CD4-positive, alpha-beta T cell treated with Interleukin-2 at 100 ng/mL for 4 hours (primary cell): ENCODE measurements at places on chromosomes 4 and X.
A peak's percentile ranks its signal among the peaks of the same experiment; 100 is the strongest.

DNA sequence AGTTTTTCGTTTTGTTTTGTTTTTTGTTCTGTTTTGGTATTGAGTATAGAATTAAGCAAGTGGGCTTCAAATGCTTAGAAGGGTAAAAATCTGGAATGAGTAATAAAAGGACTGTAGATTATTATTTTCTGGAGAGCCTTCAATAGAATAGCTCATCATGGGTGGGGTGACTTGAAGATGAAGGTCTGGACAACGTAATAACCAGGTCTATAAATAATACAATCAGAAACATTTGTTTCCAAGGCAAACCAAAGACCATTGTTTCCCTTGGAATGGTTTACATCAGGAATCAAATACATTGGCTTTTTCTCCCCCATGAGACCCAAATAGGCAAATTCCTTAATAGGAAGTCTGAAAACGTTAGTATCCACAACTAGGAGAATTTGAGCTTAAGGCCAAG, 721.6 kb downstream of the RPA4 start:
- no peak for DNase-seq

DNA sequence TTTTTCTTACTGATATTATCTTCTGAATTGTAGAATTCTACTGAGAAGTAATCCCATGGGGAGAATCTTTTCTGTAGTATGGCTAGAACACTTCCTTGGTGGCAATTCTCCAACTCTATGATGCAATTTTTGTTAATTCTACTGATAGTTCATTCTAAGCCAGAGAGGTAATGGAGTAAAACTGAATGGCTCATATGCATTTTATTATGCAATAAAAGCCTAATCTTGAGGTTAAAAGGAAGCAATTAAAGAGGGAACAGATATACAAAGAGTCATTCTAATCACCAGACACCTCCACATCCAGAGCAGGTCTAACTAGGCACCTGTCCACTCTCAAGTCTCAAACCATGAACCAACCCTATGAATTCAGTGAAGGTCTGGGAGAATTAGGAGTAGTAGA, 9.7 kb downstream of the RAP2C start:
- no peak for DNase-seq

DNA sequence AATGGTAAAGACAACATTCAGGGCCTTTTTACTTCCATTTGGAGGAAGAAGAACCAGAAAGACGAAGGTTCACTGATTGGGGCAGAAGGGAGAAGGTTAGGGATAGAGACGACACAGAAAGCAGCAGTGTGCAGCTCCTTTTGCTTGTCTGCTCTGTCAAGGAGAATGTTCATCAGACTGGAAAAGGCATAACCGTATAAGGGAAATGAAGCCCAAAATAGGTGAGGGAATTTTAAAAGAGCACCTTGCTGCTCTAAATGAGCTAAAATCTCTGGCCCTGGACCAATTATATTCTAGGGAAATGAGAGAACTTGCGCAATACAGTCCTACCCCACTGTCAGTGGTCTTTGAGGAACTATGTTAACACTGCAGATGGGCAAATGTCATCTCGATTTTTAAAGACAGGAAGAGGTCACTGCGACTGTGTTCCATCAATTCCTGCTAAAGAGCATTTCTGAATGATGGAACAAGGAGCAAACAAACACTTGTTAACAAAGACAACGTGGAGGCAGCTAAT, 909.8 kb upstream of the FTHL17 start:
- DNase-seq: no peak

- DNase-seq: peak; percentile 74
Observed at GRCh38 chr4:17636696-17637622, 22.5 kb downstream of the MED28 start.

DNA sequence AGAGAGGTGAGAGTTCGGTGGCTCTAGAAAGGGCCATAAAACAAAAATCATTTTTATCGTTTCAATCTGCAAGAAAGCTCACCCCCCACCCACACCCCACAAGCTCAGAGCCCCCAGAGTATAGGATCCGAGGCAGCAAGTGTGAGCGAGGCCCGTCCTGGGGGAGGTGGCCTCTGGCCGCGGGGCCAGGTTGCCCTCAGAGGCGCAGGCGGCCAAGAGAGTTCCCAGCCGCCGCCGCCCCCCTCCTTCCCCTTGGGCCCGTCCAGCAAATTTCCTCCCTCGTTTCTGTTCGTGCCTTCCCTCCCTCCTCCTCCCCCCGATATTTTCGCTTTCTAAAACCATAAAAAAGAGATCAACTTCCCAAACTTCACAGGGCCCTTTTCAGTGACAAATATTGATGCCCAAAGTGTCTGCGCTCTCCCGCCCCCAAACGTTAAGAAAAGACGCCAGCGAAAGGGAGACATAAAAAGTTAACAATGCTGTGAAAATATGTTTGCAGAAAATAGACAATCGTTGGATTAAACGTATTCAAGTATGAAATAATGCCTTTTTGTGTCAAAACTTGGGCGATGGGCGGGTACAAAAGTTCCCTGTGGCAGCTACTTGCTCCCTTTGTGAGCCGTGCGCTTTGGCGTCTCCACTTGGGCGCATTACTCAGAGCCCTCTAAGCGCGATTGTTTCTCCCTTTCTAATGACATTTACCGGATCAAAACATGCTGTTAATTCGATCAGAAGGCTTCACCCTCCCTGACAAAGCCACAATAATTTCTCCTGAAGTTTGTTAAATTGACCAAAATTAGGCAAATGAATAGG, 1.1 kb upstream of the HELT start:
- DNase-seq: no peak

DNA sequence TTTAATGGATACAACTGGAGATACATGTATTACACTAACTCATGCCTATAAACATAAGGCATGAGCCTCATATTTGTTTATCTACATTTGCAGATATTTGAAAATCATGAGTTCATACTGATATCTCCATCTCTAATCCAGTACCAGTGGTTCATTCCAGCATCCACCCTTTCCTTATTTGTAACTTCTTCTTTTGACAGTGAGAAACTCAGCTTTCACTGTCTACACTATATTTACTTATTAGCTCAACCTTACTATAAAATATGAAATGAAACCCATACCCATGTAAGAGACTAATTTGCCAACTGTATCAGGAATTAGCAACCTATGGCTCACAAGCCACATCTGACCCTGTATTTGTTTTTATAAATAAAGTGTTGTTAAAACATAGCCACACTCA, 161.9 kb upstream of the GPRIN3 start:
- DNase-seq: no peak

DNA sequence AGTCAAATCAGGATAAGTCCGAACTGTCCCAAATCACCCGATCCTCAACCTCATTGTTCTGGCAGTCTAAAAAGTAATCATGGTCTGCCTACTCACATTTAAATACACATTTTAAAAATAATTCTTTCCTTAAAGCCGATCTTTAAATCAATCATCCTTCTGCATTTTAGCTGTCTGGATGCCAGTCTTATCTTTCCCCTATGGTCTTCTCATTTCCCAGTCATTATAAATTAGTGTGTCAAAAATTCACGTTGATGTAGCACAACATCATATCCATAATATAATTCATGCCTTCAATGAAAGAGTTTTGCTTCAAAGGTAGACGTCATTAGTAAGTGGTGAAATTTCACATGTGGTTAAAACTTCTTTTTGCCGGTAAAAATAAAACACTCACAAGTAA, 108.1 kb upstream of the FRG1 start:
- no peak for DNase-seq

- peak; percentile 20 for DNase-seq
Observed at GRCh38 chrX:134396174-134396573, 63.8 kb upstream of the HPRT1 start.

DNA sequence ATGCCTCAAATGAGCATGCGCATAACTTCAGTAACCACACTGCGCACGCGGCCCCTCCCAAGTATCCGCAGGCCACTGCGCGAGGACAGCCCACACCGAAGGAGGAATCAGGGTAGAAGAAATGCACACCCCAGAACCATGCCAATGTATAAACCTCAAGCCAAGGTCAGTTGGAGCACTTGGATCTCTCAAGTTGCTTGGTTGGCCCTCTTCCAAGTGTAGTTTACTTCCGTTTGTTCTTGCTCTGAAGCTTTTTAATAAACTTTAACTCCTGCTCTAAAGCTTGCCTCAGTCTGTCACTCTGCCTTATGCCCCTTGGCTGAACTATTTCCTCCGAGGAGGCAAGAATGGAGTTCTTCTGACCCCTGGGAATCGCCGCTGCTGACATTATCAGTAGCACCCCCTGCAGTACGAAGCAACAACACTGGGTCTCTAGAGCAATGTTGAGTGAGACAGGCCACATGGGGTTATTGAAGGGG, 22.0 kb upstream of the SPINK2 start:
- no peak for DNase-seq

DNA sequence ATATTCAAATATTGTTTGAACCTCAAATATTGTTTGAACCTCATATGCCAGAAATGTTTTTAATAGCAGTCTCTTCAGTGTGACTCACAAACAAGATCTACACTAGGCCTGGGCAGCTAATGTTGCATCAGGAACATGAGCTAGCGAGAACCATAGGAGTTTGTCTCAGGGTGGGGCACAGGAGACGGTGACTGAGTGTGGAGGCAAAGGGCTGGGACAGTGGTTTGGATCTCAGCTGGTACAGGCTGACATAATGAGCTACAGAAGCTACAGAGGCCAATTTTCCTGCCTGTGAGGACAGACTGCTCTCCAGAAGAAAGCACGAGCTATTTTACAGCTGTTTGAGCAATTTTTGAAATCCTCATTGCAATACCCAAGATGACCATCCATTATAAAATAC, 224.7 kb downstream of the CENPC start:
- no peak for DNase-seq

DNA sequence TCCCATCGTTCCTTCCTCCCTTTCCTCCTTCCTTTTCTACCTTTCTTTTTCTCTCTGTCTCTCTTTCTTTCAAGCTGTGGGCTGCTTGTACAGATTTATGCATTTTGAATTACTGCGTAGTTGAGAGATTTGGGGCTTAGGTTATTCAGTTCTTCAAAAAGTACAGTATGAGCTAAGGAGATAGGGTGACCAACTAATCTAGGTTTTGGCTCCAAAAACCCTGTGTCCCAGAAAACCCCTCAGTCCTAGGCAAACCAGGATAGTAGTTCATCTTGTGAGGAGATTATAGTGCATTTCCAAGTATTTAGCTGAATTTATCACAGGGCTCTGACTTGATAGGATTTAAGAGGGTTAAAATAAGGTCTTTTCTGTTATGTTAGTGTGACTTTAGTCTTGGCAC, 64.5 kb downstream of the NFKB1 start:
- no peak for DNase-seq

- no peak for DNase-seq
Observed at GRCh38 chr4:177118596-177118995, 191.1 kb upstream of the NEIL3 start.

- no peak for DNase-seq
Observed at GRCh38 chr4:86910820-86911684, 18.8 kb upstream of the C4orf36 start.

DNA sequence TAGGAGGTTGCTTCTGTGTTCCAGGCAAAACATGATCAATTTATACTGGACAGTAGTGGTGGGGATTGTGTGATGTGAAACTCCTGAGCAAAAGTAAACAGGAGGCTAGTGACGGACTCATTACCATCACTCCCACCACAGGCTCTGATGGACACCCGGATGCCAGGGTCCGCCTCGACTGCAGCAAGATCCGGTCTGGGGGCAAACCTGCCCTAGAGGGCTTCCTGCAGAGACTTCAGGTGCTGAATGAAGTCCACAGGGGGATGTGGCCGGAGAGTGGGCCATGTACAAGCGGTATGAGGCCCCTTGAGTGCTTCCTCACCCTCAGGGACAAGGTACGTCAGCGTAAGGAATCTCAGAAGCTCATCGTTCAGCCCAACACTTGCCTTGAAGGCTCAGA, 23.4 kb upstream of the TECRL start:
- DNase-seq: no peak

GRCh38 chrX:35101901-35102300, 159.3 kb downstream of the FAM47B start:
- DNase-seq: no peak

DNA sequence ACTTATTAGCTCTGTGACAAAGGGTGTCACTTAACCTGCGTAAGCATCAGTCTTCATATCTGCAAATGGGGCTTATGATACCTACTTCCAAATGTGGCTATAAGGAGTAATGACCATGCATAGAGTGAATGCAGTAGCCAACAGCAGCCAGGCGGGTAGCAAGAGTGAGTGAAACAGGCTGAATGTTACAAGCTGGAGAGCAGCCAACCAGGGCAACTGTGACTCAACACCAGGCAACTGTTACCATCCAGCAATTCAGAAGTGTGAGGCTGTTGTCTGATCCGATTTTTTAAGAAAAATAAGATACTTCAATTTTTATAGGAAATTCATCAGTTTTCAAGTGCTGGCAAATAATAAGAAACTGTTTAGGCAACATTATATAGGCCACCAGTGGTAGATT, 270.2 kb upstream of the TAPT1 start:
- no peak for DNase-seq

- no peak for DNase-seq
Observed at GRCh38 chr4:4293279-4293678, 3.2 kb downstream of the ZBTB49 start.

DNA sequence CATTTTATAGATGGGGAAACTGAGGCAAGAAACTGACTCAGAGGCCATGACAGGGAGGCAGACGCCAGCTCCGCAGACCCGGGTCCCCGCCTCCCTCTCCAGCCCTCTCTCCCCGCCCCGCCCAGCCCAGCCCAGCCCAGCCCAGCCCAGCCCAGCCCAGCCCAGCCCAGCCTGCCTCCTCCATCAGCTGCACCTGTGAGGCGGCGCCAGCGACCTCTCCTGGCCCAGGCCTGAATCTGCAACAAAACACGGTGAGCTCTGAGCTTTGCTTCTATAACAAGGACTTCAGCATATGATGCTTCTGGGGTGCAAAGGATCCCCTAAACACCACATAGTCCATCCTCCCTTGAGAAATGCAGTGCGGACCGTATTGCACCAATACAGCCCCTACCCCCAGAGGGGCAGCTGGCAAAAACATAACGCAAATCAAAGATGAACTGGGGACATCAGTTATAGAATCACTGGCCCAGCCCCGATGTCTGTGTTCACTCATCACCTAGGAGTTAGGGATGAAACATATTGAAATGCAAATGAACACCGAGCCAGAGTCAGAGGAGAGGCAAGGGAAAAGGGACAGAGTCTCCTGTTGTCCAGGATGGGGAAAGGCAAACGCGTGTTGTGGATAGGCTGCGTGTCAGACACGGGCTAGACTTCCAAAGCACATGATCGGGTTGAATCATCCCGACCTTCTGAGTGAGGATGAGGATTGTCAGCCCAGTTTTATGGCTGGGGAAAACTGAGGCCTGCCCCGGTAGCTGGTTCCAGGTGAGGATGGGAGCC, 216.1 kb upstream of the PSAPL1 start:
- DNase-seq: no peak

DNA sequence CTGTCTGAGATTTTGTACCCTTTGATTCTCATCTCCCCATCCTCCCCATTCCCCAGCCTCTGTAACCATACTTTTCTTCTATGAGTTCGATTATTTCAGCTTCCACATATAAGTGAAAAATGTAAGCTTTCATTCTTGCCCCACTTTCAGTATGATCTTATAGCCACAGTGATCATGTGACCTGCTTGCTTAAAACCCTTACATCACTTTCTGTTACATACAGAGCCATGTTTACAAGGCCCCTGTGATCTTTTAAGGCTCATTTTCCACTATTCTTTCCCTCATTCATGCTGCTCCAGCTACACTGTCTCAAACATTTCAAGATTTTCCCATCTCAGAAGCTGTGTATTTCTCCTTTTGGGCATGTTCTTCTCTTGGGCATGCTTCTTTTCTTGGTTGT, 147.7 kb downstream of the DCK start:
- DNase-seq: no peak
